ENCODE measurements at places on chromosomes 2 and 18. TPM values are rescaled to one million over a fixed set of nuclear protein-coding genes. Genes with fewer than 3 reads are reported as not detected.

Gene EFHD1
- total RNA-seq: 1.3 TPM

Gene GAL3ST2
- not detected for total RNA-seq

Gene SULT1C4
- total RNA-seq: not detected

Gene AMER3
- total RNA-seq: not detected

Gene IL1RN
- total RNA-seq: 0.77 TPM

Gene CHRND
- not detected for total RNA-seq

Gene HAAO
- total RNA-seq: 0.52 TPM

Gene PDIA6
- 106 TPM for total RNA-seq

Gene ZAP70
- 167 TPM for total RNA-seq

Gene CNNM3
- total RNA-seq: 19.9 TPM

Gene LYPD1
- total RNA-seq: not detected

Gene TNS1
- 0.74 TPM for total RNA-seq

Gene PKP4
- total RNA-seq: 57.0 TPM

Gene CCDC68
- not detected for total RNA-seq

Gene ATOH8
- not detected for total RNA-seq

Gene SPC25
- total RNA-seq: 32.0 TPM

Gene FBXO48
- 1.2 TPM for total RNA-seq

Gene HOXD4
- total RNA-seq: not detected

Gene SIX2
- not detected for total RNA-seq

Gene DLGAP1
- total RNA-seq: not detected

Gene C2orf76
- total RNA-seq: 9.5 TPM

Gene PSMD1
- 106 TPM for total RNA-seq

Gene OTX1
- not detected for total RNA-seq

Gene CDK15
- total RNA-seq: not detected

Gene FAM124B
- 0.43 TPM for total RNA-seq

Gene RNU2-63P
- total RNA-seq: 12.6 TPM

Gene TOGARAM2
- total RNA-seq: 1.2 TPM

Gene TUBA3E
- not detected for total RNA-seq

Gene UGT1A8
- not detected for total RNA-seq

Gene CXCR1
- total RNA-seq: not detected

Gene VWC2L
- total RNA-seq: not detected

Gene HOXD12
- not detected for total RNA-seq

Gene FER1L5
- not detected for total RNA-seq

Gene TCF23
- total RNA-seq: not detected

Gene ECEL1
- not detected for total RNA-seq

Gene TBR1
- total RNA-seq: not detected

Gene KCNS3
- total RNA-seq: 0.14 TPM

Data from activated naive CD4-positive, alpha-beta T cell treated with anti-CD3 and anti-CD28 coated beads for 36 hours (primary cell).